ENCODE measurements at places on chromosomes 5 and 9.
A peak's percentile ranks its signal among the peaks of the same experiment; 100 is the strongest.

- DNase-seq: no peak
Observed at GRCh38 chr5:389891-390622, 52.9 kb upstream of the EXOC3 start.

DNA sequence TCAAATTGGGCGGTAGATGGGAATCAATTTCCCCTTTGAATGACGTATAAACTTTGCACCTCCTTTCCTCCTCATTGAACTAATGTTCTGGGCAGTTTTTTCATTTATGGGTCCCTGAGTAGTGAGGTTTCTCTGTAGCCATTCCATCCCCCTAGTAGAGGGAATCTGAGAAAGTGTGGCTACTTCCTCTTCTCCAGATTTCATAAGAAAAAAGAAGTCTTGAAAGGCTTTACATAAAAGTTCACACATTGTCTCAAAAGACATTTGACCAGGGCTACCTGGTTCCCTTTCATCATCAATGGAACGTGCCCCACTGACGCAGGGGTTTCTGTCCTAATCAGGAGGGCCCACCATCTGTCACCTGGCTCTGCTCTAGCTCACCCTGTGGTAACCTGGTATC lies 57.3 kb downstream of the CTSL start:
- DNase-seq: no peak

- no peak for DNase-seq
Observed at GRCh38 chr5:169909945-169910344, 70.3 kb downstream of the INSYN2B start.

- DNase-seq: no peak
Observed at GRCh38 chr9:134395737-134396257, 69.5 kb downstream of the RXRA start.

- no peak for DNase-seq
Observed at GRCh38 chr5:36647046-36647445, 40.6 kb downstream of the SLC1A3 start.

GRCh38 chr9:107875571-107875980 lies 386.0 kb upstream of the KLF4 start:
- no peak for DNase-seq

DNA sequence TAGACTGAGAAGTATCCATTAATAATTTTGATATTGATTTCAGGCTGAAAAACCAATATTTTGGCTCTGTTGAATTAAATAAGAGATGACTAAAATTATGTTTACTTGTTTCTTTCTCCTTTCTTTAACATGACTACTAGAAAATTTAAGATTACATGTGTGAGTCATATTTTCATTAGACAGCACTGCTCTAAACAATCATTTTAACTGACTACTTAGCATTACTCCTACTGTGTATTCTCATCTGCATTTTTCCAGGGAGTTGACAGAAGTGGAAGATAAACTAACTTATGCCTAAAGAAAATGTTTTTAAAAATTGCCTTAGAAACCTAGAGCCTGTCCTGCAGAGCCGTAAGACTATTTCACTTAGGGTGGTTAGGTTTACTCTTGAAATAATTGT lies 29.1 kb downstream of the TNC start:
- no peak for DNase-seq

DNA sequence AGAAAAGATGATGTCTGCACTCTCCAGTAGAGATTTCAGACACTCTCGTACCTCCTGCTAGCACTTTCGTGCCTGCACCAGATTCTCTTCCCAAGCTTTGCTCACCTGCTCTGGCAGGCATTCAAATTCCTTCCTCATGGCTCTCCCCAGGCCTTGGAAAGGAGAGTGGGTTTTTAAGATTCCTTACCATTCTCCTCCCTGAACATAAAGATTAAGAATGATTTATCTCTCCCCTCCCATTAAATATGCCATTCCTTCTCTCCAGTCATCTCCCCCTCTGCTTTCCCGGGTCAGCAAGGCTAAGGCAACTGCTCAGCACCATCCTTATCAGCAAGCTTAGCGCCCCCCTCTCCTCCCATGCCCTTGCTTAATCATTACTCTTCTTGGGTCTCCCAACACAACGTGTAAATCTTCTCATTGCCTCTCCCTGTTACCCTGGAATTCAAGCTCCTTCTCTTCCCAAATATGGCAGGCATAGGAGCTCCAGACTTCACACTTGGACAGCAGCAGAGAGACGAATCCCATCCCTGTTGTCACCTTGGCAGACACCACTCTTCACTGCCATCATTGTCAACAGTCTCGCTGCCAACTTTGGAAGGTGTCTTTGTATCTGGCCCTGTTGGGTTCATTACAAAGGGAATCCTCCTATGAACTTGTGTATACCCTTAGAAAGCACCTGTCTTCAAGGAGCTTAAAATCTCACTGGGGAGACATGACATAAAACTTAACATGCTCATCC lies 332.9 kb downstream of the SLIT3 start:
- DNase-seq: no peak

DNA sequence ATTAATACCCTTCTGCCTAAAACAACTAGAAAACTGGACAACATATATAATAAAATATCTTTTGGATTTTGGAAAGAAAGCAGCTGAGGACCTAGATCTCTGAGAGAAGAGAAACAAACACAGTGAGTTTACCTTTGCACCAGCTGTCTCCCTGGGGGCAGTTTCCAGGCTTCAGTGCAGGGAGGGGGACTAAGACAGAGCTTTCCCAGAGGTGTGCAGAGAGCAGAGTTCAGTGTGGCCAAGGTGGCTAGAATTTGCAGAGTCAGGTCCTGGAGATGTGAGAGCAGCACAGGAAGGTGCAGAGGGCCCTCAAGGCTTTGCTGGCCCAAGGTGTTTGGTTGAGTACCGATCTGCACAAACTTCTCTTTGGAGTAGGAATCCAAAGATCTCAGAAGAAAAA lies 26.3 kb upstream of the PTPDC1 start:
- DNase-seq: no peak

DNA sequence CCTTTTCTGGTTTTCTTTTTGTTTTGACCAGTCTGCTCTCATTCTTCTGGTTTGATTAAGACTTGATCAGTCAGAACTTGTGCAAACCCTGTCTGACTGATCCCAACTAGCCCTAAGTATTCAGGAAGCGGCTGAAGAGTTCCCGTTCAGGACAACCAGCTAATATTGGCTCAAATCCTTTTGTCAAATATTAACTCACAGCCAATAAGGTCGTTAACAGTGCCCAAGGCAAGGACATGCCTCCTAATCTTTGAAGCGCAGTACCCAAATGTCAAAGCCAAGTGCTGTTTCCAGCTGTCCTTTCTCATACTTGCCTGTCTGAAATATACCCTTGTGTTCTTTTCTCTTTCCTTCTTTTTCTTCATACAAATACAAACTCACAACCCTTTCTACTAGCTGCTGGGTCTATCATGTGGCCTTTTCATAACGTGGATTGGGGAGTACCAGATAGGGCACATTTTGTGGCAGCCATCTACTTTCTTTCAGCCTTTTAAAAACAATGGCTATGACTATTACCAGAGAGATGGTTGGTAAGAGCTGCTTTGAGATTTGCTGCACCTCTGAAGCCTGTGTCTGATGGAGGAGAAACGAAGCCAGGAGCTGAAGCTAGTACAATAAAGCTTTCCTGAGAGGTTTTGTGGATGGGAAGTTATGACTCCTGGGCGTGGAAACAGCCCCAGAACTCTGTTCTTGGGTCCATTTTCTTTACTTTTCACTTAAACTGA lies 266.4 kb upstream of the ZNF608 start:
- DNase-seq: peak; percentile 76

DNA sequence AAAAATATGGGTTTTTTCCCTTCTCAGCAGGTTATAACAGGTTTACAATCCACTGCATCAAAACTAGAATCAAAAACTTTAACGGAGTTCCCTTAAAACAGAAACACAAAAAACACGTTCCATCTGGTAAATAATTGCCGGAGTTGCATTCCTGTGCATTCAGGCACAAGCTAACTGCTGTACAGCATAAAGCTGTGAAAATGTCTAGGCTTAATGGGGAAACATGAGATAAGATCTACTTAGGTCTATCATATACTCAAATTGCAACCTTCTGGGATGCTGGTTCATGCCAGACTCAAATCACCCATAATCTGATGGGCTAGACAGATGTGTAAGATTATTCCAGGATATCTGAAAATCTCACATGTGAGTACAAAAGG lies 265.3 kb downstream of the DOCK8 start:
- no peak for DNase-seq

DNA sequence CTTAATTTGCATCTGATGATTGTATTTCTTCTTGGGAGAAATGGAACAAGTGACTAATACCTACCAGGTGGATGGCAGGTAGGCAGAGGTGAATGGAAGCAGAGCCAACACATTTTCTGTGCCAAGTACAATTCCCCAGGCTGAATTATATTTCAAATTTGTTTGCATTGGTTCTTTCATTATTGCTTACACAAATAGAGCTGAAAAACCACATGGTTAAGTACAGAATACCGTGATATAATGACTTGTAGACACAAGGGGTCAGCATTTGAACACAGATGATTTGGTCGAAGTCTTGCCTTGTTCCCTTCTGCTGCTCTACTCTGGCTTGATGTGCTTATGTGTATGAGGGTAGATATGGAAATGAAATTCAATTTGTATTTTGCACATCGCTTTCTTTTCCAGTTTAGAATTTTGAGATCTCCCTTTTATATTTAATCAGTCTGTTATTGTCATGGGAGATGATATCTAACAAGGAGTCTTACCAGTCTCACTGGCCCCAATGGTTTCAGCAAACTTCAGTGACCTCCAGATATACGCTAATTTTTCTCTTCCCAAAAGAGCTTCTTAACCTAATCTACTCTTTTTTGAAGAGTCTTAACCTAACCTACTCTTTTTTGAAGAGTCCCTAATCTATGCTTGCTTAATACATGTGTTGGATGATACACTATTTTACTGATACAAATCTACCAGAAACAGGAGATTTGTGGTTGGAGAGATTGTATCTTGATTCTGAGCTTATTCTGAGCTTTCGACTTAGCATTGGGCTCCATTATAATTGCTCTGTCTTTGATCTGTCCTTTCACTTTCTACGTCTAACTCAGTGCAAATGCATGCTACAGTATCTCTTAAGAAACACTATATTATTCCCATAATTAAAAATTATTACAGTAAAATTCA lies 88.1 kb downstream of the PCSK1 start:
- peak; percentile 76 for DNase-seq
